Anterior cingulate cortex (tissue), 58 donors: ENCODE measurements at places on chromosomes 3 and 15.

GRCh38 chr3:69999140-70000027, at the start of gene SAMMSON:
Gene SAMMSON (plus strand): TSS chr3:69999733.
- no peak for DNase-seq

DNA sequence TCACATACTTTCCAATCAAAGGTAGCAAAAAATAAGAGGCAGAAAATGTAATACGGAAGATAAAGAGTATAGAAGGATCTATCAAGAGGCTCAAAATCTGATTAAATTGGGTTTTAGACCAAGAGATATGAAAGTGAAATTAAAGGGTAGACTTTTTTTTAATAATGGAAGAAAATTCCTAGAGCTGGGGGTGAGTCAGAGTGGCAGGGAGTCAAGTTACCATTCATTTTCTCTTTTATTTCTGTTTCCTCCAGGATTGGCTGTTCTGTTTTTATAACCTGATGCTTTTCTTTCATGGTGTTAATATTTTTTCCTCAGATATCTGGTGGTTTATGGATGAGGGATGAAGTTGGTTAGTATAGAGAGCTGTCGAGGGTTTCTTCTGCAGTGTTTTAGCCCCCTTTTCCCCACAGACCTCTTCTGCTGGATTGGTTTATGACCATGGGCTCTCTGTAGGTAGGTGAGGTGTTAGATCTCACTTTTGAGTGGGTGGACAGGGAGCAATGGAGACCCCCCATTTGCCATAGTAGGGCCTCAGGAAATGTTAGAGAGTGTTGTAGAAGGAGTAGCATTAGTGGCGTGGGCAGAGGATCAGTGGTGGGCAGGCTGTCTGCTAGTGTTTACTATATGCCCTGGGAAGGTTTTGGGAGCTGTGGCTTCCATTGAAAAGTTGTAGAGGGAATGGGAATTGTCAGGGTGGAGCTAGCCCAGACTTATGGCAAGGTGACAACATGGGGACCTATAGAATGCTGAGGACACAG, 201.6 kb upstream of the GOLGA6L4 start:
- DNase-seq, result no peak

DNA sequence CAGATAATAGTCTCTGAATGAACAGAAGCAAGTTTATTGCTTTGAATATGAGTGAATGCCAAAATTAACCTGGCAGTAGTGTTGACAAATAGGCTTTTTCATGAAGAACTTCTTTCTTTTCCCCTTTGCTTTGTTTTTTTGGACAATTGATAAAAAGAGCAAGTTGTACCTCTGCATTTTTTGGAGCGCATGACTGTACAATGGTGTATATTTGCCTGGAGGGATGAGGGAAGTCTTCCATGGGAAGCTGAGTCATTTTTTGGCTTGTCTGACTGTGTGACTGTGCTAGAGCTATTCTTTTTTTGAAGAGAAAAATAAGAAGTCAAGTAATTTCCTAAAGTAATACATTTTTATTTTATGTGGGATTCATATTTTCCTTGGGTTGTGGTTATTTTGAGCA, 186.9 kb downstream of the KLHL25 start:
- DNase-seq, result no peak

DNA sequence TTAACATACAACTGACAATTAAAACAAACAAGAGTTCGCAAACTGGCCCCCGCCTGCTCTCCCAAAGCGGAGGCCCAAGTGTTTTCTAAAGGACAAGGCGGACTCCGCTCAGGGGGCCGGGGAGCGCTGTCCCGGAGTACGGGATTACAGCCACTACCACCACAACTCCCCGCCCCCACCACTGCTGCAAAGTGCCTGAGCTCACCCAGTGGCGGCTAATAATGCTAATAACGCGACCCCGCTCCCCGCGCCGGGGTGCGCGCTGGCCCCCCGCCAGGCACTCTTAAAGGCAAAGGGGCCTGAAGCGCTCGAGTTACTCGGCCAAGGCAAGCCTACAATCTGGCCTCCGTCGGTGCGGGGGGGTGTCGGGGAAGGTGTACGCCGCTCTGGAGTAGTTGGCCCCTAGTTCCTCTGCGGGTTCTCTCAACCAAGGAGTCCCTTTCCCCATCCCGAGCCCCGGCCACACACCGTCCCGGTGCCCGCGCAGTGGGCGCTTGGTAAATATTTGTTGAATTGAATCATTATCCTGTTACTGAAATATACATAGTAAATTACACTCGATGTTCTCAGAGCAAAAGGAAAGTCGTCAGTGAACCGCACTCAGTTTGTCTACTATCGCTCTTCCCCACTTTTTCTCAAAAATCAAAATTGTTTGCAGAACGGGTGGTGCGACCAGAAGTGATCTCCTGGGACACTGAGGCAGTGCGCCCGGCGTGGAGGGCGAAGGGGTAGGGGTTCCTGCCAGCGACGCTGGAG, 827 bp downstream of the WNT5A start:
- DNase-seq, result peak; percentile 49

DNA sequence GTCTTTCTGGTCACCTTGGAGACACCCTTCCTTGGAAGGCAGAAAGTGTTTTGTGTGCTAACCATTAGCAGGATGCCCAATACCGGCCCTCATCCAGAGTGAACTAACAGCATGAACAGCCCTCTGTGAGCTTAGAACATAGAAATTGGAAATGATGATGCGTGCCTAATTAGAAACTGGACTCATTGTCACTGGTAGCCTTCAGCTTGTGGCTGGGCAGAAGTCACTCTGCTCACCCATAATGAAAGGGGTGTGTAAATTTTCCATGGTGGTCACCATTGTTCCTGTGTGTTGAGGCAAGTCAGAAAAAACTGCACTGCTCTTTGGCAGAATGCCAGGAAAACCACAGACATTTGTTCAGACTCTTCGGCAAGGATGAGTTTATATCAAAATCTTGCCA, 74.7 kb upstream of the CNTN4 start:
- no peak for DNase-seq

DNA sequence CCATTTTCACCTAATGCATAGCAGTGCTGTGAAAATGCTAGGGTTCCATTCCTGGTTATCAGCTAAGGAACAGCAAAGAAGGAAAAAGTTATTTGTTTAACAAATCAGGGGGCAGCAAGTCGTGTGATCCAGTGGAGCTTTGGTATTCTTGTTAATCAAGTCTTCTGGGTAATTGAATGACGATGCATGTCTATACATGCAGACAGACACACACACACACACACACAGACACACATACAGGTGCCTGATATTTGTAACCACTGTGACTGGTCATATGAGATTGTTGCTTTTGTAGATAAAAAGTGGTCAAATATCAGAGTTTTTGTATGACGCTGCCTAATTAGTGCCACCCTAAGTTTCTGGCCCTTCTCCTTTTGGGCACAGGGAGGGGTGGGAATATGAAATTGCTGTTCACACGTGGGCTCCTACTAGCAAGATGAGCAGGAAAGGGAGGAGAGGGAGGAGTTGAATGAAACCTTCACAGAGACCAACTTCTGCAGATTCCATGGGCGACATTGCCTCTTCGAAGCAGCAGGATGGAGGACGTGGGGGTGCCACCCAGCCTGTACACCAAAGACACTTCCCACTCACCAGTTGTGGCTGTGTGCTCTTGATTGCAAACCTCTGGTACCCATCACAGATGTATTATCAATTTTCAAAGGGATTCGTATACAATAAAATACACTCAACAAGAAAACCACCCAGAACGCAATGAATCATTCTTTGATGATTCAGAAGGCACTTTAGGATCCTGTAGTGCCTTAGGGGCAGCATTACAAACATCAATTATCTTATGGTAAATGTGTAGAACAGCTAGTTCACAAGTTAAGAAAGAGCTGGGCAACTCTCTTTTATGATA, 281.9 kb upstream of the ICE2 start:
- DNase-seq, result no peak

GRCh38 chr3:85586018-85586417, 627.2 kb downstream of the CADM2 start:
- no peak for DNase-seq

DNA sequence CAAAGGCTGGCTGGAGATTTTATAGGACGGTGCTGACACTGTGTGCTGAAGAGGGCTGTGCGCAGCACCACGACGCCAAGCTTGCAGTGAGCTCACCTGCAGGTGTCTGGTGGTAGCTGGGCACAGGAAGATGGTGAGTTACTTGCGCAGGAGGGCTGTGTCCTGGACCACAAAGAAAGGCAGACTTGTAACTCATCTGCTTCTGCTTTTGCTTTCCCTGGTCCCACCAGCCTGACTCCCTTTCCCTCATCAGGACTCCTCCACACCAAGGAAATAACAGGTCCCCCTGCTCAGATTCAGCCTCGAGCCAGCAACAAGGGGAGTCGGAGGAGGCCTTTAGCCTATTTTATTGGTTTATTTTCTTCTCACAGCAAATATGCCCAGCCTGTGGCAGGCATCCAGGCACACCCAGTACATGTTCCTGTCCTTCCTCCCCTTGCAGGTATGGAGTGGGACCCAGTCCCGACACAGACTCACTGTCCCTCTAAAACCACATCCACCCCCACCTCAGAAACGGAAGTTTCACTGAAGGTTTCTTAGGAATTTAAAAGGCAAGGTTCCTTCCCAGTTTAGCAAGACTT, 35.6 kb upstream of the FLNB start:
- no peak for DNase-seq

DNA sequence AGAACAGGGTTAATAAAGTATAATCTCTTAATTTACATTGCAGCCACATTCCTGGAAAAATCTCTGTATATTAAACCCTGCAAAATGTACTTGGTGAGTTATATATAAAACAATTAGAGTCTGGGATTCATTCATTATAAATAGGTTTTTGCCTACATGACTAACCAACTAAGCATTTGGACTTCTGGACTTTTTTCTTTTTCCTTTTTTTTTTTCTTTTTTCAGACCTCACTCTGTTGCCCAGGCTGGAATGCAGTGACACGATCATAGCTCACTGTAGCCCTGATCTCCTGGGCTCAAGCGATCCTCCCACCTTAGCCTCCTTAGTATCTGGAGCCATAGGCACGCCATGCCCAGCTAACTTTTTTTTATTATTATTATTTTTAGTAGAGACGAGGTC, 4.5 kb downstream of the DNAJC13 start:
- DNase-seq, result no peak

DNA sequence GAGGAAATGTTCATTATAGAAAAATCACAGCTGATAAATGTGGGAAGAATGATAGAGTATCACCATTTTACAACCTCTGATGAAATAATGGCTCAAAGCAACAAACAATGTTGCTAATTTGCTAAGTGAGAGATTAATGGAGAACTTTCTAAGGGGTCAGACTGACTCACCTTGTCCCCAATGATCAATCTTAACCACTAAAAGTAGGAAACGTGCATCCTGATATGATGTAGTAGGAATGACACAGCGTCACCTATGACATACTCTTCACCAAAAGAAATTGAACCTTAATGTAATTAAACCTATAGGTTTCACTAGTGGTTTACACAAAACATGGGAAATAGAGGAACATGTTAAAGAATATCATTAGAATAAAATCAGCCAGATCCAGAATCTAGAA, 35.1 kb upstream of the MLF1 start:
- DNase-seq, result no peak

DNA sequence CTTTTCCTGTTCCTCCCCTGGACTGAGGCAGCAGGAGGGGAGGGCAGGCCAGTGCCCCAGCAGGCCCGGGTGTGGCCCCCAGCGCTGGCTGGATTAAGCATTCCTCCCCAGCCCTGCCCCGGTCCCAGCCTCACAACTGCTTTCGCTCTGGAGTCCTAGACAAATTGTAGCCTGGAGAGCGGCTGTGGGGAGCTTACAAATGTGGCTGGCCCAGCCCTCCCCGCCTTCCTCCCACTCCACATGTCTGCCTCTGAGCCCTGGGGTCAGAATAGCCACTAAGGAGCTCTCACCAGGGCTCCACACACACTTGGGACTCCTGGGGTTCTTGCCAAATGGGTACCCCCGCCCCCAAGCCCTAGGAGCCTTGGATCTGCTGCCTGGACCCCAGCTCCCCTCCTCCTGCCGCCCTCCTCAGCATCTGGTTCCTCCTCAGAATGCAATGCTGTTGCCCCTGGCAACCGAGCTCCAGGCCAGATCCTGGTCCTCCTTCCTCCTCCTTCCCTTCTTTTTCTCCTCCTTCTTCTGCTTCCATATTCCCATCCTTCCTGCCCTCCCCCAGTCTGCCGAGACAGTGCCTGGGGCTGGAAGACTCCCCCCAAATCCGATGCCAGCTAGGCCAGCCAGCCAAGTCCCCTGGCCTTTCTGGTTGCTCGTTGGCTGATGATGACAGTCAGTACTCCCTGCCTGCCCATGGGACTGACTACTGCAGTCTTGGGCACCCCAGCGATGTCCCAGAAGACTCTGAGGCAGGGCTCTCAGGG, 91.1 kb downstream of the LINGO1 start:
- peak; percentile 59 for DNase-seq
